ENCODE measurements at places on chromosomes 11 and 22.
A peak's percentile ranks its signal among the peaks of the same experiment; 100 is the strongest.

GRCh38 chr22:37019309-37020191 lies at the start of the genes MPST and TST:
MPST (plus strand) TSS chr22:37019742; CDS start chr22:37019837, 95 bp downstream.
TST (minus strand) TSS chr22:37019447; CDS start chr22:37018732, 715 bp downstream.
- DNase-seq: peak; percentile 69

- DNase-seq: no peak
Measured at GRCh38 chr11:6248248-6248647, 9.4 kb downstream of the CNGA4 start.

GRCh38 chr11:115499891-115500290 lies 4.3 kb downstream of the CADM1 start:
- no peak for DNase-seq

DNA sequence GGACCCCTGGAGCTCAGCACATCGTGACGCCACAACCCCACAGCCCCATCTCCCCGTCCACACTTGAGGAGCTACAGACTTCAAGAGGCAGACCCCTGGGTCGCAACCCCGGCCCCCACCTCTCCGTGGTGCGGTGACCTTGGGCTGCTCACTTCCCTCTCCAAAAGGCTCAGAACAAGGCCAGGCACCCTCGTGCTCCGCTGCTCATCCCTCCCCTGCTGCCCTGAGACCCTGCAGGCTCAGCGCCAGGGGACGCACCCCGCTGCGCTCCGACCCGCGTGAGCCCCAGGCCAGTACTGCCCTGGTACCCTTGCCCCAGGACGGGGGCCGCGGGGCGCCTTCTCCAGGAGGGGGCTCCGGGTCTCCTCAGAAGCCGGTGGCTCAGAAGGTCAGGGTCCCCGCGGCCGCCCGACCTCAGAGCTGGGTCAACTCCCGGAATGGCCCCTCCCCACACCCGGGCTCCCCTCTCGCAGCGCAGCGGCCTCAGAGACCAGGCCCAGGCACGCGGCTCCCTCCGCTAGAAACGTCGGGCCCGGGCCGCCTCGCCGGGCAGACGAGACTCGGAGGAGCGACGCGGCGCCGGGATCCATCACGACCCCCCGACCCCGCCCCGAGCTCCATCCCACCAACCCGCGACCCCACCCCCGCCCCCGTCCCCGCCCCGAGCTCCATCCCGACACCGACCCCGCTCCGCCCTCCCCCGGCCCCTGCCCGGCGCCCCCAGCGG lies 563 bp downstream of the GATD1 start:
- no peak for DNase-seq

GRCh38 chr11:99020352-99021225 lies at the start of gene CNTN5:
CNTN5 (plus strand) TSS chr11:99020949.
- DNase-seq: peak; percentile 12

- no peak for DNase-seq
Measured at GRCh38 chr11:82733444-82734119, at the start of gene FAM181B. FAM181B (minus strand) TSS chr11:82733864; CDS start chr11:82733729, 135 bp downstream.

GRCh38 chr11:75547617-75548058 lies 14.4 kb upstream of the SERPINH1 start:
- peak; percentile 76 for DNase-seq

GRCh38 chr11:37459456-37459855 lies 861.4 kb upstream of the RAG2 start:
- DNase-seq: no peak

GRCh38 chr11:121539000-121539399 lies 86.2 kb upstream of the SORL1-AS1 start:
- no peak for DNase-seq

- DNase-seq: no peak
Measured at GRCh38 chr22:42315392-42315756, 44.9 kb upstream of the TCF20 start.

DNA sequence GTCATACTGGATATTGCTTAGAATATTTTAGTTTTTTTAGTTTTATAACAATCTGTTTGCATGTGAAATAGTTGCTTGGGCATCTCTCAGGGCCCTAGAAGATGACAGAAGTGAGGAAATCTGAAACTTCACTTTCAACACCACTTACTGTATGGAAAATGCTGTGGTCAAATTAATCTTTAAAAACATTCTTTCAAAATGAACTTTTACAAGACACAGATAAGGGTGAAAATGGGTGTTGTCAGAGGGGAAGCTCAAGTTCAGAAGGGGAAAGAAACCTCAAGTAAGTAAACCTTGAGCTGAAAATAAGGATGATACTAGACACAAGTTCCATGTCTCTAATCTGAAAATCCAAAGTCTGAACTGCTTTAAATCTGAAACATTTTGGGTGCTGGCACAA lies 1840.1 kb upstream of the RAG2 start:
- DNase-seq: no peak

DNA sequence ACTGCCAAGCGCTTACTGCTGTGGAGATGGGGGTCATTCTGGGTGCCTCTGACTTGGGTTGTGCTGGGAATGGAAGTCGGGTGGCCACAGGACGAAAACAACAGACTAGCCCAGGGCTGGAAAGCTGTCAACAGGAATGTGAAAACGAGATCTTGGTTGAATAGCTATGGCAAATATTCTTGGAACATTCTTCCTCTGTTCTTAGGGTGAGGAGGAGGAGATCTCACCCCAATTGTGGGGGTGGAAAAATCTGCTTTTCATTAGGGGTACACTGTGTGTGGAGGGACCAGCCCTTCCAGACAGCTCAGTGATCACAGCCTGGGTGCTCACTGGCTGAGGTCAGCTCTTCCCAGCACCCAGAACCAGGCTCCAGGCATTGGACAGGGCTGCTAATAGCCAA lies 52.0 kb upstream of the PRSS23 start:
- DNase-seq: no peak

- DNase-seq: no peak
Measured at GRCh38 chr11:114612686-114613085, 17.1 kb upstream of the NXPE4 start.

Measured in H54 (cell line).